ENCODE measurements at places on chromosomes 5 and 9.
A peak's percentile ranks its signal among the peaks of the same experiment; 100 is the strongest.

- DNase-seq = no peak
These were observed 809 bp downstream of the MCCC2 start for GRCh38 chr5:71587766-71588532.

DNA sequence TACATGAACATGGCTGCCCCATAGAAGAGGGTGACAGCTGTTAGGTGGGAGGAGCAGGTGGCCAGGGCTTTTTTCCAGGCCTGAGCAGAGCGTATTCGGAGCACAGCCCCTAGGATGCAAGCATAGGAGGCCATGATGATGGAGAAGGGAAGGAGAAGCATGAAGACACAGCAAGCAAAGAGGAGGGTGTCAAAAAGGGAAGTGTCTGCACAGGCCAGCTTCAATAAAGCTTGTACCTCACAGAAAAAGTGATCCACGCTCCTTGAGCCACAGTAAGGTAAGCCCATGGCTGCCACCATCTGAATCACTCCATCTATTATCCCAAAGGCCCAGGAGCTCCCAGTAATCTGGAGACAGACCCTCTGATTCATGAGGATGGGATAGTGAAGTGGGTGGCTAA is 6.4 kb downstream of the OR2V1 start:
- DNase-seq = no peak

GRCh38 chr5:31047621-31048020 is 145.9 kb upstream of the CDH6 start:
- no peak for DNase-seq

DNA sequence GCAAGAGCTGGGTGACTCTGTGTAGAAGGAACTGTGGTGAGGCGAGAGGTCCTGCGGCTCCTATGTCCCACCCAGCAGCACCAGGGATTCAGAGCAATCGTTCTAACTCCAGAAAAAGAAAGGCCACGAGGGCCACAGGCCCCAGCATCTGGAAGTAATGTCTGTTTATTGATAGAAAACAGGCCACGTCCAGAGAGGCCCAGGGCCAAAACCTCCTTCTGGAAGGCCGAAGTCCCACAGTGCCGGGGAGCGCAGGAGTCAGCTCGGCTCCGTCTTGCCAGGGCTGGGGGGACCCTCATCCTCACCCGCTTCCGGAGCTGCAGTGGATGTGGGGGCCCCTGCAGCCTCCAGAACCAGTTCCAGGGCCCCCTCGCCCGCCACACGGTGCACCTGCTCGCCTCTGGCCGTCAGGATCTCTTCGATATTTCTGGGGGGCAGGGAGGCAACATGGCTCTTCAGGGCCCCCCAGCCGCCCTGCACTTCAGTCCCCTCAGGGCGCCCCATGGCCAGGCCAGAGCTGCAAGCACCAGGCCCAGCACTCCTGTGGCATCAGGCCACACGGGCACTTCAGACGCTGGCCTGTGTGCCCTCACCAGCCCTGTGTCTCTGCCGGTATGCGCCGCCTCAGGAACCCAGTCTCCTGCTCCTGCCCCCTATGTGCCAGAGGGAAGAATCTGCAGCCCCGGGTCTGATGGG is 1.6 kb downstream of the DNLZ start:
- no peak for DNase-seq

DNA sequence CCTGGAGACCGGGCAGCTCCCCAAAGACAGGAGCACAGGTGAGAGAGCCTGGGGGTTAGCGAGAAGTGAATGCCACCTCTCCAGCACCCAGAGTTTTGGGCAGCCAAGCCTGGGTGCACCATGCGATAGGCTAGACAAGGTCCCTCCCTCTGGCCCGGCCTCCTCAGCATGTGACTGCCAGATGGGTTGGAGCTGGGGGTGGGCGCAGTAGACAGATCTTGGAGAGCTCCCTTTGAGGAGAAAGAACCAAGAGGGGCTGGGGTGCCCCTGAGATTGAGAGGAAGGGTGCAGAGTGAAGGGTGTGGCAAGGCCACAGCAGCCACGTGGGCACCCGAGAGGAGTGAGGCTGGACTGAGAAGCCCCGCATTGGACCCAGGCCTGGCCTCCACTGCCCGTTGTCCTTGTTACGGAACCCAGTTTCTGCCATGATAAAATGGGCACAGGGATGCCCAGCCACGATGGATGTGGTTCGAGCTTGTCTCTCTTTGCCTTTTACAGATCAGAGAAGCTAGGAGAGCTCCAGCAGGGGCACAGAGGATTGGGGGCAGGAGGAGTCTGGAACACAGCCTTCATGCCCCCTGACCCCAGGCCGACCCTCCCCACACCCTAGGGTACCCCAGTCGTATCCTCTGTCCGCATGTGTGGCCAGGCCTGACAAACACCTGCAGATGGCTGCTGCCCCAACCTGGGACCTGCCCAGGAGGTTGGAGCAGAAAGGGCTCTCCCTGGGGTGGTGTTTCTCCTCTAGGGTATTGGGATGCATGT is 1.4 kb downstream of the TMEM141 start:
- DNase-seq = no peak

- DNase-seq = no peak
These were observed 155.7 kb upstream of the RIOK2 start for GRCh38 chr5:97338729-97339128.

DNA sequence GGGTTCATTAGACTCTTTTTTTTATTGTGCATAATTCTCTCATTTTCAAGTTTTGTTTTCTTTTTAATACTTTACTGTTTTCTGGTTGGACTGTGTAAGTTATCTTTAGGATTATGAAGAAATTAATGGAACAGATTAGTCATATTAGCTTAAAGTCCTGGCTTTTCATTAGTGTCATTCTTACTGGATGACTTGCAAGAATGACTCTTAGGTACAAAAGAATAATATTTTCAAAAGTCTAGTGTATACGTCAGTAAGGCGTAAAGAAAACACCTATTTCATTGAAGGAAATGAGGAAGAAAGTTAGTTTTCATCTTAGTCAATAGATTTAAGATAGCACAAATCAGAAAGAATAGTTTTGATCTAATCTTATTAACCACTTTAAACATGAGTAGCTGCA is 20.4 kb downstream of the UHRF2 start:
- DNase-seq = no peak

DNA sequence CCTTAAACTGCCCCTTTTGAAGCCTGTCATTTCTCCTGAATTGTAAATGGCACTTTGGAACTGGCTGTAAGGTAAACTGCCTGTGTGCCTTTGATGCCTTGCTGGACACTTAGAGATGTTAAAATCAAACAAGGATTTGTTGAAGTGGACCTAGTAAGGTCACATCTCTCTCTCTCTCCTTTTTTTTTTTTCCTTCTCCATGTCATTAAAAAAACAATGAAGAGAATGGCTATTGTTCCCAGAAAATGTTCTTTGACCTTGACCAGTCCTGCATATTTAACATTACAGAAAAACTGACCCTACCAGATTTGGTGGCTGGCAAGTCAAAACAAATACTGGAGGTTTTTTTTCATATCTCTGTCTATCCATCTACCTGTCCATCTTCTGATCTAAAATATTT is 2.9 kb upstream of the DAB2 start:
- no peak for DNase-seq

DNA sequence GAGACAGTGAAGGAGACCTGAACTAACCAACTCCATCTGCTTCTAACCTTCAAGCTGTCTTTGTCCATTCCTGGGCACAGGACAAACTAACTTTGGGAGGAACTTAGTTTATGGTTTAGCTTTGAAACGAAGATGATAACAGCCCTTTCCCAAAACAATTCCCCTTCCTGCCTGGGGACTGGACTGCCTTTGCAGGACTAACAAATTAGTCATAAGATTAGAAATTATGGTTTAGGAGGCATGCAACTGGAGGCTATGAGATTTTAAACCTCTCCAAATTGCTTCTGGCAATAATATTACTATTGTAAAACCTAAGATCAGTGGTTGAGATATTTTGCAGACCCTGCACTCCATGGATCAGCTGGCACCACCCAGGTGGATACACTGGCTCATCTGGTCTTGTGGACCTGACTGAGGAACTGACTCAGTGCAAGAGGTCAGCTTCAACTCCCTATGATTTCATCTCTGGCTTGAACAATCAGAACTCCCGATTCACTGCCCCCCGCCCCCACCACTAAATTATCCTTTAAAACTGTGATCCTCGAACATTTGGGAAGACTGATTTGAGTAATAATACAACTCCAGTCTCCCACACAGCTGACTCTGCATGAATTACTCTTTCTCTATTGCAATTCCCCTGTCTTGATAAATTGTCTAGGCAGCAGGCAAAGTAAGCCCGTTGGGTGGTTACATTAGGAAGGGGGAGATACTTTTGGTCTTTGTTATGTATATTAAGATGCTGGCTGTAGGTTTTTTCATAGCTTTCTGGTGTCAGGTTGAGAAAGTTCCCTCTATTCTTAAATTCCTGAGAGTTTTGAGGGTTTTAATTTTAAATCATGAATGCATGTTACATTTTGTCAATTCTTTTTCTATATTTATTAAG is 213.3 kb downstream of the TSSK1B start:
- DNase-seq = no peak

DNA sequence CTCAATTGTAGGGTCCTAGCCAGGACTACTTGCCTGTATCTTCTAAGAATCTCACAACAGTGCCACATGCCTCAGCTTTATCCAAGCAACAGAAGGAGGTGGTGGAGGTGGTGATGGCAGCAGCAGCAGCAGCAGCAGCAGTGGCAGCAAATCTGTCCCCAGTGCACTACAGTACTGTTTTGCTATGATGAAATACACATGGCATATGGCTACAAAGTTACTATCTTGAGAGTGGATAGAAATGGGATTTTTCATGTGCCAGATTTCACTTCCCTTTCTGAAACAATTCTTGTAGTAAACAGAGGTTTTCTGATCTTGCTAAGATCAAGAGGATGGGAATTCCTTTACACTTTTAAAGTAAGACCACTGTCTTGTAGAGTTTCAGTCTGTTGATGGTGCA is 8.1 kb upstream of the CYSTM1 start:
- peak; percentile 56 for DNase-seq

DNA sequence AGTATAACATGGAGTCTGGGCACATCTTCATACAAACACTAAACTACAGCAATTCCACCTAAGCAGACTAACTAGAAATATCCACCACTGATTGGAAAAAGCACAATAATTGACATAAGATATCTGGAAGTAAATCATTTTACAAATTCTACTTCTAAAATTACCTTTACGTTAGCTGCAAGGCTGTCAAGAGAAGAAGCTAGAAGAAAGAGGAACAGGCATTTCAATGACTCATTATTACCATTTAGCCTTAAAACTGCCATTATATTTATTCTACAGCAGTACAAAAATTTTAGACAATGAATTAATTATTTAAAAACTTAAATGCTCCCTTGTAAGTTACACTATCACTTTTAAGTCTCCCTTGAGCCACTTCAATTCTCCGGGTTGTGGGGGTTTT is 43.4 kb upstream of the PLPP6 start:
- peak; percentile 25 for DNase-seq

DNA sequence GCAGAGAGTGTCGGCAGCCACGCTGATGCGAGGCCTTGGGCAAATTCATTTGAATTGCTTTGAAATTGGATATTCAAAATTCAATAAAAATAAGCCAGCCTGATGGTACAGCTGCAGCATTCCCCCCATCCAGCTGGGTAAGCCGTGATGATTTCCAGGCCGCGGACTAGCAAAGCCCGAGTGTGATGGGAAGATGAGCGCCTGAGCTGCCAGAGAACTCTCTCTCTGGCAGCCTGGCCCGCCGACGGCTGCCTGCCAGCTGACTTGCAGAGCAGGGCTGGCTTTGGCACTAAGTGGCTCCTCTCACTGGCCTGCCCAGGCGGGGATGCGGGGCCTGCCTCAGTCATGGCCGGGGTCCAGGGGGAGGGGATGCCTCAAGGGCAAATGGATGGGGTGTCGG is 268.3 kb upstream of the WWC1 start:
- no peak for DNase-seq

GRCh38 chr5:139809331-139809810 is 13.8 kb downstream of the PSD2 start:
- no peak for DNase-seq

- peak; percentile 74 for DNase-seq
These were observed 10.6 kb downstream of the MTAP start for GRCh38 chr9:21812946-21813568.

DNA sequence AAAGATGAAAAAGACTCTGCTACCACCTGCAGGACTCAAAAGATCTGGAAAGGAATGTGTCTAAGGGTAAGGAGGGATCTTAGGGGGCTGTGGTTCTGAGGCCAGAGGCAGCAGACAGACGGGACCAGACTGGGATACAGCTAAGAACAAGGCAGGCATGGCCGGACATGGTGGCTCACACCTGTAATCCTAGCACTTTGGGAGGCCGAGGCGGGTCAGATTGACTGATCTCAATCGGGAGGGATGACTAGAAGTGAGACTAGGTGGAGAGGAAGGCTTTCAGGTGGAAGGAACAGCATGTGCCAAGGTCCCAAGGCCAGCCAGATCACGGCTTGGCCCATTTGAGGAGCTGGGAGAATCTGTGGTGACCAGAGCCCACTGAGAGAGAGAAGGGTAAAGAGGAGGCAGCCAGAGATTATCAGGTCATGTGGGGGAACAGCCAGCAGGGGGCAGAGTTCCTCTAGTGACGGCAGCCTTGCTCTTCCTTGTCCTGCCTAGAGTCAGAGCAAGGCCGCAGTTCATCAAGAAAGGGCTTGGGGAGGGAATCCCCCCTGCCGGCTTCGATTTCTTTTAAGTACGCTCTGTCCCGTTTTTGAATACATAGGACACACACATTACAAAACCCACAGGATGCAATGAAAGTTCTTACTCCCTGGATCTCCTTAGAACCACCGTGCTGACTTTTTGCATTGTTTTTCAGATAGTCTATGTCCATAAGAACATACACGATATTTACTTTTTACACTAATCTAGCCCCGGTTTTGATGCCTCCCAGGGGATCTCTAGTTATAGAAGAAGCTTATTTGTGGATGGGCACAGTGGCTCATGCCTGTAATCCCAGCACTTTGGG is 2.6 kb upstream of the OLFML2A start:
- peak; percentile 84 for DNase-seq

GRCh38 chr5:109844695-109845094 is 155.0 kb downstream of the MAN2A1 start:
- DNase-seq = peak; percentile 14

DNA sequence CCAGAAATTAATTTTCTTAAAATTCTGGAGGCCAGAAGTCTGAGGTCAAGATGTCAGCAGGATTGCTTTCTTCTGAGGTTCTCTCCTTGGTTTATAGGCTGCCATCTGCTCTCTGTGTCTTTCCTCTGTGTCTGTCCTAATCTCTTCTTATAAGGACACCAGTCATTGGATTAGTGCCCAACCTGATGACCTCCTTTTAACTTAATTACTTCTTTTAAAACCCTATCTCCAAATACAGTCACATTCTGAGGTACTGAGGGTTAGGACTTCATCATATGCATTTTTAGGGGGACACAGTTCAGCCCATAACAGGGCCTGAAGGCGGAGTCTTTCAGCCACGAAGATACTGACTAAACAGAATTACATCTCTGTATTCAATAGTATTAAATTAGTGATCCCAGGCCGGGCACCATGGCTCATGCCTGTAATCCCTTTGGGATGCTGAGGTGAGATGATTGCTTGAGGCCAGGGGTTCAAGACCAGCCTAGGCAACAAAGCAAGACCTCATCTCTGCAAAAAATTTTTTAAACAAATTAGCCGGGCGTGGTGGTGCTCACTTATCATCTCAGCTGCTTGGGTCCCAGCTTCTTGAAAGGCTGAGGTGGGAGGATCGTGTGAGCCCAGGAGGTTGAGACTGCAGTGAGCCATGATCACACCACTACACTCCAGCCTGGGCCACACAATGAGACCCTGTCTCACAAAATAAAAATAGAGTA is 5.9 kb upstream of the RPS6 start:
- DNase-seq = no peak

All from inflammatory macrophage (primary cell).